ENCODE measurements at places on chromosomes 16 and 17. TPM values are rescaled to one million over a fixed set of nuclear protein-coding genes. Genes with fewer than 3 reads are reported as not detected.

GRCh38 chr16:75060723-75061122 lies 55.9 kb downstream of the LDHD start:
- peaks cover 34% of the 10 kb centered on the region for H3K4me1 ChIP-seq
- no peak overlapping the region for H3K27ac ChIP-seq
- H3K4me3 ChIP-seq, result no peak overlapping the region
- no peaks in the 10 kb centered on the region for H3K27me3 ChIP-seq

Gene CCL2
- total RNA-seq, result not detected

DNA sequence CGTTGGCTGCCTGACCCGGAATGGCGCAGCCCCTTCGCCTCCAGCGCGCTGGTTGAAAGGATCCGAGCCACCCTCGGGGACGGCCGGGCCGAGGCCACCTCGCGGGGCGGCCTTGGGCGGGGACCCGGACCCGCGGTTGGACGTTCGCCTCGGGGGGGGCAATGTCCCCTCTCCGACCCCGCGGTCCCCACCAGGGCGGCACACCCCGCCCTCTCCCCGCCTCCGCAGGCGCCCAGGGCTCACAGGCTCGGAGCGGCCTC lies 1.0 kb upstream of the SOX8 start:
- H3K27ac ChIP-seq, result no peak overlapping the region
- DNase-seq, result no peak
- no peaks in the 10 kb centered on the region for H3K36me3 ChIP-seq
- H3K27me3 ChIP-seq, result peaks cover 10% of the 10 kb centered on the region

DNA sequence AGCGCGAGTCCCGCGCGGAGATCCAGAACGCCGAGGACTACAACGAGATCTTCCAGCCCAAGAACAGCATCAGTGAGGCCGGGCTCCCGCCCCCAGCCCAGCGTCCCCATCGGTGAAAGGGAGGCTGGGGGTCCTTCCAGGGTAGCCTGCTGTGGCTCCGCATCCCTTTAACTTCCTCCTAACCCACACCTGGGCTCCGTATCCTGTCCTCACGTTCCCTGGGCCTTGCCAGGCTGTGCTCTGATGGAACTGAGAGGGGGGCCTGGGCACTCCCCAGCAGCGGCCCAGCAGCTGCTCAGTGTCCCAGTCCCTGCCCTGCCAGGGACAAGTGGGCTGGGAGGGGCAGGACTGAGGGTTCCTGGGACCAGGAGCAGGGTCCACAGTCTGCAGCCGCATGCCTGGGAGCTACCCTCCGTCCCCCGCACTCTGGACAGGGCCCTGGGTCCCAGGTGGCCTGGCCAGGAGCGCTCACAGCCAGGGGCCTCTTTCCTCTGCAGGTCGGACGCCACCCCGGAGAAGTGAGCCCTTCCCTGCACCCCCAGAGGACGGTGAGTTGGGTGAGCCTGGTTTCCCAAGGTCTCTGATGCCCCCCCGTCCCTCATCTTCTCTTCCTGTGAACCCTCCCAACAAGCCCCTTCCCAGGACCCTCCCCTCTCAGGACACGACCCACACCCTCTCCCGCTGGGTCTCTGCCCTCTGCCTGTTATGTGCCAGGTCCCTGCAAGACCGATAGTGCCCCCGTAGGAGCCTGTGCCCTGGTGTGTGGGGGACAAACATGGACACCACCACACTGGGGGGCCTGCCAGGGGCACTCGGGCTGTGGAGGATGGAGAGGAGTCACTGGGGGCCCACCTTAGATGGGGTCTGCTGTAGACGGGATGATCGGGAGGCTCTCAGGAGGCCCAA lies 18.1 kb downstream of the KATNB1 start:
- H3K4me3 ChIP-seq, result no peak overlapping the region
- H3K27ac ChIP-seq, result no peak overlapping the region
- H3K4me1 ChIP-seq, result peaks cover 15% of the 10 kb centered on the region
- H3K36me3 ChIP-seq, result peaks cover 9% of the 10 kb centered on the region

Gene INCA1
- total RNA-seq, result 0.19 TPM

Gene ARL5C
- not detected for total RNA-seq

Gene TBC1D3K
- total RNA-seq, result not detected

Gene DNAAF8
- not detected for total RNA-seq

DNA sequence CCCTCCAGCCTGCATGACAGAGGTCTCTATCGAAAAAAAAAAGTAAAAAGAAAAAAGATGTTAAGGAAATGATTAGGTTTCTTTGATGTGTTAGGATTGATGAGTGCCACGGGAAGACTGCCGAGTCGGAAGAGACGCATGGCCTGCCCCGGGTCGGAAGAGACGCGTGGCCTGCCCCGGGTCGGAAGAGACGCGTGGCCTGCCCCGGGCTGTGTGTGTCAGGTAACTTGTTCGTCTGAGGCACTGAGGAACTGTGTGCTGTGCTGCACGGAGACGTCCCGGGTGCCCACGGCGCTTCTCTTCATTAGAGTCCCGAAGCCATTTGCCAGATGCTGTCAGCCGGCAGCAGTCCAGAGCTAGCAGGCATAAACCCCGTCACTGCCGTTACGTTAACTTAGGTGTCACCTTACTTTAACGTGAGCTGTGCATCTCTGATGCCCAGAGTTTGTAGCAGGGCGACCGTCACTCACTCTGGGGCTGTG lies 40.5 kb upstream of the FASN start:
- no peak overlapping the region for H3K4me3 ChIP-seq
- DNase-seq, result no peak
- no peak overlapping the region for H3K27ac ChIP-seq
- no peaks in the 10 kb centered on the region for H3K4me1 ChIP-seq
- H3K27me3 ChIP-seq, result no peaks in the 10 kb centered on the region

Gene FAM83G
- 3.0 TPM for total RNA-seq

GRCh38 chr16:71230122-71230845 lies at the start of gene HYDIN:
TSS of gene HYDIN (minus strand) at chr16:71230722. CDS start at chr16:71186895, 43,827 bp downstream.
- DNase-seq, result no peak
- H3K4me3 ChIP-seq, result no peak within 1 kb of the TSS
- H3K36me3 ChIP-seq, result no peaks in the 10 kb centered on the region
- no peaks in the 10 kb centered on the region for H3K4me1 ChIP-seq
- H3K27ac ChIP-seq, result no peak within 1 kb of the TSS
- H3K27me3 ChIP-seq, result peaks cover 16% of the 10 kb centered on the region

DNA sequence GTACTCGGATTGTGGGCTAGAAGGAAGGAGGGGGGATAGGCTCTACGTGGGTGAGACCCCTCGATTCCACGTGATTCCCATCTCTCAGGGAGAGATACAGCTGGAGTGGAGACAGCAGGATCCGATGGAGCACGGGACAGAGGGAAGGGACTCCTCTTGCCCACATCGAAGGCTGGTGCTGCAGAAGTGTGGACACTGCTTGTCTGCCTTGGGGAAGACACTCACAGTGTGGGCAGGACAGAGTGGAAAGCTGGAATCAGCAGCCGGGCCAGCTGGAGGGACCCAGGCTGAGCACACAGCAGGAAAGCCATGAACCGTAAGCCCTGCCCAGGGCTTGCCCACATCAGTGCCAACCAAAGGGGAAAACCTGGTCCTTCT lies 42.1 kb upstream of the RPH3AL start:
- DNase-seq, result no peak
- no peaks in the 10 kb centered on the region for H3K27me3 ChIP-seq
- no peak overlapping the region for H3K27ac ChIP-seq
- peaks cover 12% of the 10 kb centered on the region for H3K36me3 ChIP-seq
- H3K4me3 ChIP-seq, result no peak overlapping the region

Data from CD4-positive, alpha-beta T cell (primary cell).